ENCODE measurements at places on chromosomes 5 and 9.

GRCh38 chr9:99226054-99226453 is 4.0 kb downstream of the SEC61B start:
- no peak for DNase-seq

GRCh38 chr9:85013703-85014102 is 344.2 kb downstream of the NTRK2 start:
- DNase-seq = no peak

DNA sequence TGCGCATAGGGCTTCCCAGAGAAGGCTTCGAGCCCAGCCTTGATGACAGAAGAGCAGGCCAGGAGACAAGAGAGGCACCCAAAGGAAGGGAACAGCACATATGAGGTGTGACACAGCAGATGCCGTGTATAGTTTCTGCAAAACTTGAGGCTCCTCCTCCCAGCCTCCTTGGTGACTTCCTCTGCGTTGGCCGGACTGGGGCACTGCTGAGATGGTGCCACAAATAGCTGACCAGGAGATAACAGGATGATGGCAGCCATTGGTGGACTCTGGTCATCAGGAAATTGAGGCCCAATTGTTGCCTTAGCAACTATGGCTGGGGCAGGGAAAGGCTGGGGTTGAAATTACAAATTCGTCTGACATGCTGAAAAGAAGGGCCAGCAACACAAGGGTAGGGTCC is 4.8 kb upstream of the ZNF79 start:
- DNase-seq = no peak

- no peak for DNase-seq
Observed at GRCh38 chr5:10303699-10304170, 4.0 kb downstream of the CMBL start.

DNA sequence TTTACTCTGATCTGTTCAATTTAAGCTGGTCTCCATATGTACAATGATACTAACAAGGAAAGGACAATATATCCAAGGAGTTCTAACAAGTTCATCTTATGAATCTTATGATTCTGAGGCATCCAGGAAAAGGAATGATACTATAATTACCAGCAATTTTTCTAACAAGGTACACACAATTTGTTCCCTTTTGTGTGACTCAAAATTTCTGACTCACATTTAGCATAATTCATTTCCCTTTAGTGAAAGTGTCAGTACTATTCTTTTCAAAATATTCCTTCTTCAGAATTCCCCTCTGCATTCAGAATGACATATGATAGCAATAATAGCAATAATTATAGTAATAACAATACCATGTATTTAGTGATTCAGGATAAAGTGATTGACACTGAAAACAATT is 594.8 kb downstream of the DMRTA1 start:
- DNase-seq = no peak

DNA sequence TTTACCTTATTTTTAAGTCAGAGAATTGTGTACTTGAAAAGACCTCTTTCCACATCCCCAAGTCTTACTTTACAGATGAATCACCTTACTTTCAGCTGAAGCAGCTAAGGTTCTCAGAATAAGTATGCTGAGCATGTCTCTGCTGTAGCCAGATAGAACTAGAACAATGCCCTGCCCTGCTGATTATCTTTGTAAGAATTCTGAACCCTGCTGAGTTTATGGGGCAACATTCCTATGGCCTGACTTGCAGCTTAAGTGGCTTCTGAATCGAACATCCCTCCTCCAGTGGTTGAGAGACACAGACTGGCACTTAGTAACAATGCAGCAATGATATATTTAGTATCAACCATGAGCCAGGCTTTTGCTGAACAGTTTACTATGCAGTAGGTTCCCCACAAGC is 592.0 kb upstream of the WWC1 start:
- DNase-seq = no peak

DNA sequence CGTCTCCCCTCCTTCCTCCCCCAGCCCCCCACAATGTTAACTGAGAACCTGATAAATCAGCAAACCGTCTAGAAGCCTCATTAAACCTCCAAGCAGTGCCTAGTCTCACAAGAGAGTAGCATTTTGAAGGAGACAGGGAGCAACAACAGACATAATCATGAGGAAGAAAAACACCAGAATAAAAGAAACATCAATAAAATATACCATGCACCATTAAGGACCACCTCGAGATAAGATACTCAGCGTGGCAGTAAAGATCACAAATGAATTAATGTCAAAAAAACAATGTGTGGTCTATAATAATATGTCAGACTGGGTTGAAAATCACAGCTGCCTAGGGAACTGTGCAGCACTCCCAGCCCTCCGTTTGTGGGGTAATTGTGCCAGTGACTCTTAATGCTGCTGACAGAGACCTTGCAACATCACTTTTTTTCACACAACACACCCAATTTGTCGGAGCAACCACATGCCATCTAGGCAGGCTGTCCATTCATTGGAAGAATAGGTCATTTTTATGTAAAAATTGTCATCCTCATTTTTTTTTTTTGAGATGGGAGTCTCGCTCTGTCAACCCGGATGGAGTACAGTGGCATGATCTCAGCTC is 450.8 kb upstream of the WWC1 start:
- no peak for DNase-seq

GRCh38 chr9:129284607-129285291 is 106.7 kb upstream of the IER5L start:
- no peak for DNase-seq

GRCh38 chr9:23822261-23823169 is 3.5 kb downstream of the ELAVL2 start:
- DNase-seq = no peak

DNA sequence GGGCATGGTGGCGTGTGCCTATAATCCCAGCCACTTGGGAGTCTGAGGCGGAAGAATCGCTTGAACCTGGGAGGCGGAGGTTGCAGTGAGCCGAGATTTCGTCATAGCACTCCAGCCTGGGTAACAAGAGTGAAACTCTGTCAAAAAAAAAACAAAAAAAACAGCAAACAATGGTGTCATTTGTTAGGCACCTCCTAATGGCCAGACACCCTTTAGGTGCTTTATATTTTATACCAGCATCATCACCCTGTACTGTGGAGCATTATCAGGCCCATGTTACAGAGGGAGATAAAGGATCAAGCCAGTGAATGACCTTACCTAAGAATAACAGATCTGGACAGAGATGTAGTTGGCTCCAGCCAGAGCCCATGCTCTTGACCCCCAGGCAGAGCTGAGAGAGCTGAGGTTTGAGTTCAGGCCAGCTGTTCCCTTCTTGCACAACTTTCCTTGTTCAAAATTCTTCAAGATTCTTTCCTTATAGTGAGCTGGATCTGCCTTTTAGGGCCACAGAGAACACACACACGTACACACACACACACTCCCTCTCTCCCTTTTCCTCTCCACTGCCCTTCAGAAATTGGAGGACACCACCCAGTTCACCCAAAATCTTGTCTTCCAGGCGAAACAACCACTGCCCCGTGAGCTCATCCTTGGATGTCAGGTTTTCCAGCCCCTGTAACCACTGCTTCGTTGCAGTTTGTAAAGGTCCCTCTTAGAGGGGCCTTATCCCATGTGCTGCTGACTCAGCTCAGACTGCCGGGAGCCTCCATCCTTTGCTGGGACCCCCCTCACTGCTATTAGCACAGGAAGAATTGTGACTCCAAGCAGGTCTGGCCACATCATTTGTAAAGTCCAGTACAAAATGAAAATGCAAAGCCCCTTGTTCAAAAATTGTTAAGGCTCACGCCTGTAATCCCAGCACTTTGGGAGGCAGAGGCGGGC is 10.4 kb upstream of the PTGES start:
- no peak for DNase-seq

DNA sequence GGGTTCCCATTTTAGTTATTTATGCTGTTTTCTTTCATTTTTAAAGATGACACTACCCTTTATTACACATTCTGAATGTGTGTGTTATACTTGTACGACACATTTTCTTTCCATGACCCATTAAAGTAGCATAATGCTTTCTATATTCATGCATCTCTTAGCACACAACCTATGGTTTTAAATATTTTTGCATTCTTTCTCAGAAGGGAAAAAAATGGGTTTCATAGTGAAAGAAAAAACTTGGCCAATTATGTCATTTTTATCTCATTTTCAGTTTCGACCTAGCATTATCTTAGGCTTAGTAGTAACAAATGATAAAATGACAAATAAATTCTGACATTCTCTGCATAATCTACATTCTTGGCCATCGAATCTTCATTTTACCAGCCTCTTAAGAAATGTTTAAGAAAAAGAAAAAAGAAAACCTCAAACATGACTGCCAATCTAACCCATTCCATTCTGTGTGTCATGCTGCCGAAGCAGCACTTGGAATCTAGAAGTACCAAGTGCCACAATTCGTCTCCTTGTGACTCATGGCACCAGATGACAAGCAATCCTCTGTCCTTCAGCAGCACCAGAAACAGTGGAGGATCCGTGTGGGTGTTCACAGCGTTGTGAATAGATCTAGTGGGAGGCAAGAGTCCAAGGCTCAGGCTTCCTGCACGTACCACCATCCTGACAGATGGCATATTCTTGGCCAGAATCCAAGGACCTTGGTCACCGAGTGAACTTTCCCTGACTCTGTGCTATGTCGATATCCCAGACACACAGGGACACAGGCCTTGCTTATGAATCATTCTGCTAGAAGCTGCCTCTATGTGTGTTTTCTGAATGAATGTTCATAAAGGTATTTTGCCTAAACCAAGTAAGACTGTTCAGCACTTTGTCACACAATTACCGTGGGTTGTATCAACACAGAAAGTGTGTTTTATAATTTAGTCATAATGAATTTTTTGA is 502.7 kb downstream of the NR2F1-AS1 start:
- peak; percentile 85 for DNase-seq

- no peak for DNase-seq
Observed at GRCh38 chr5:30600892-30601291, 592.6 kb upstream of the CDH6 start.

DNA sequence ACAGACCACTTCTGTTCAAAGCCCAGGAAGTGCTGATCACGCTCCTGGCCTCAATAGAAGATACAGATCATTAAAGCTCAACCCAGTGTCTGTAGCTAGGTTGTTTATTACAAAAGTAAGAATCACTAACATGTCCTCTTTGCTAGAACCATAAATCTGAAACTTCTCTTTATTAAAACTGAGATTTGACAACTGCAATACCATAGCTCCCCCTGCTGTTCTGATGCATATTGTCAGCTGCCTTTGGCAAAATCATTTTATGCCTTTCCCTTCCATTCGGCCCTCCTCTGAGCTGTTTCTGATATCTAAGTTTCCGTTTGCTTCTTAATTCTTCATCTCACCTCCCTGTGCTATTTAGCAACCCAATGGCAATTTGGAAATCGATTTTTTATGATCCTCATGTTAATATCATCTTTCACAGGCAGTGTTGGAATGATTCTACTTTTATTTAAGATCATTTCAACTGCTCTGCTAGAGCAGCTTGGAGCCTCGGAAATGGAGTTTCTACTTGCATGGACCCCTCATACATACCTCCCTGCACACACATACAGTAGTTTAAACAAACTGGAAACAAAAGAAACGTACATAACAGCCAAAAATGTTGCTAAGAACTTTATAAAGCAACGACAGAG is 998.8 kb downstream of the MAT2B start:
- DNase-seq = peak; percentile 70

- peak; percentile 62 for DNase-seq
Observed at GRCh38 chr5:74294231-74294705, 346.3 kb downstream of the ENC1 start.

GRCh38 chr9:126687930-126688461 is 74.3 kb downstream of the LMX1B start:
- no peak for DNase-seq

DNA sequence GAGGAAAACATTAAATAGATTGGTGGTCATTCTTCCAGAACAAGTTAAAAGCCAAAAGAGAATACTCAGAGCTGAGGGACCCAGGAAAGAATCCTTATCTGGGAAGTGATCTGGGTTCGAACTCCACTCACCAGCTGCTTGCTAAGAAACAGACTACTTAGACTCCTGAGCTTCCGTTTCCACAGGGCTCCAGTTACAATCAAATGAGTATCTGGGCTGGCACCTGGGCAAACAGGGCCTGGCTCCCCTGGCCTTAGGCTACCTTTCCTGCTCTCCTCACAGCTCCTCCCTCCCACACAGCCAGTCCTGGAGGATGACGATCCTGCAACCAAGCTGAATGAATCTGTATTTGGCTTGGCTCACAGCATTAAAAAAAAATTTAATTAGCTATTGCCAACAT is 2.5 kb downstream of the MAPK9 start:
- DNase-seq = no peak

DNA sequence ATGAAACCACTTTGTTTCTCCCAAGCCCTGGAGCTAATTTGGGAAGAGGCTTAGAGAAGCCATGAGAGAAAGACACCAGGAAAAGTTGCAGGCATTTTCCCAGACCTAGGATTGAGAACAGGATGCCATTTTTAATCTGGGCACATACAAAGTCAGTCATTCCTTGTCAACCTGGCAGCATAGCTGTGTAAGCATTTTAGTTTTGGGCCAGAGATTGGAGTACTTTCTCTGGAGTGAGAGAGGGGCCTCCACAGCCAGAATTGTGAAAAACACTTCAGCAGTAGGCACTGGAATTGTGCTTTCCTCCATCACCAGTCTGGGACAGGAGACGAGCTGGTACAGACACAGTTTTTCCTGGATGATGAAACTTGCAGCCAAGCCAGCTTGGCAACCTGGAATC is 390.3 kb upstream of the DMAC1 start:
- DNase-seq = no peak

Data from pons (tissue), 1 donor.